ENCODE measurements at places on chromosomes 7 and 10.

GRCh38 chr10:18687195-18687594, 28.0 kb downstream of the ARL5B start:
- no peak for DNase-seq

DNA sequence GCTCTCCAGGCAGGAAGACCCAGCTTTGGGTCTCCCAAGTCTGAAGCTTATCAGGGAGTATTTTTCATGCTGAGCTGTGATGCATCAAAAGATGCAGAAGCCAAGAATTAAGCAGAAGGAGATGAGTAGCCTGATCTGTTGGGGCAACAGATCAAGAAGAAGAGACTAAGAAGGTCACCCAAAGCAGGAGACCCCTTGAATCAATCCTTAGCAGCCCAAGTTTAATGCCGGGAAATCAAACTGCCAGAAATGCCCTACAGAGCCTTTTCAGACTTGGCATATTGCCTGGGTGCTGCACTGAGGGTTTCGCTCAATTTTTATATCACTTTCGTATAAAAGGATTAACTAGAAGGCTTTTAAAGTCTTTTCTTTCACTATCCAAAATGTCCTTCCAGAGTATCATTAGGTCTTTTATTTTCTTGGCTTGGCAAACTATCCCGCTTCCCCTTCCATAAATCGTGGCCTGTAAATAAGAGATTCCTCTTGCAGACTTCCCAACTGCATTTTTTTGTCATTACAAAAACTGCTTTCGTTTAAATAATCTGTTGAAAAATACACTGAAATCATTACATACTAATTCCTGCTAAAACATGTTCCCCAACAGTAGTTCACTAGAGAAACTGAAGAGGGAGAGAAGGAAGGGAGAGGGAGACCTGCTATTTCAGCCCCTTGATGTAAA, 49.0 kb upstream of the STK17A start:
- DNase-seq: no peak

GRCh38 chr10:689121-689451, 382 bp downstream of the DIP2C start:
- no peak for DNase-seq

DNA sequence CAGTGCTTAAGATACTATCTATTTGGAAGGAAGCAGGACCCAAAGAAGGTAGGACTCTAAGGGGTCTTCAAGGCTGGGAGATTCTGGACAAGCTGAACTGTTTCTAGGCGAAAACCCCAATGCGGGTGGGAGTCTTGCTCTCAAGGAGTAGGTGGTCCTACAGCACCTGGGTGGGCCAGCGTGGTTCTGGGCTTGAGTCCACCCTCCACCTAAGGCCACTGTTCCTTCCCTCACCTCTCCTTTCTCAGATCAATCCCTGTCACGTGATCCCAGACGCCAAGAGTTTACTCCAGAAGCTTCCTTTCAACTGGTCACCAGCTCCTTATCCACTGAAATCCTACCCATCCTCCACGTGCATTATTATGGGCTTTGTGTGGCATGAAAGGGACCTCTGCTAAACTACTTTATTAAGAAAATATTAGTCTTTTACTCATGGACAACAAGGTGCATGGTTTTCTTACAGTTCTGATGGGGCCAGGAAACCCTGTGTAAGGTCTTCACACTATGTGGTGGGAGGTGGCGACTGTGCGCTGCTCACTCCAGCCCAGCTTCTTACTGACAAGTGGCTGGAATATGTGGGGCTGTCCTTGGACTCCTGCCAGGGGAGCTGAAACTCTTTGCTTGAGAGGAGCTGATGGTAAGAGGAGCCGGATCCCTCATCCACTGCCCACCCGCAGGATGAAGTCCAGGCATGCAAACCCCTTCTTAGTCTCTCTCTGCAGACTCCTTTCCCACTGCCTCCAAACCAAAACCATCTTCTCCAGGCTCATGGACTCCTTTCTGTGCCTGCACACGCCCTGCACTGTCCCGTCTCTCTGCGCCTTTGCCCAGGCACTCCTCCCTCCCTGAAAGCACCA, 1.6 kb downstream of the ZNF746 start:
- DNase-seq: peak; percentile 25

DNA sequence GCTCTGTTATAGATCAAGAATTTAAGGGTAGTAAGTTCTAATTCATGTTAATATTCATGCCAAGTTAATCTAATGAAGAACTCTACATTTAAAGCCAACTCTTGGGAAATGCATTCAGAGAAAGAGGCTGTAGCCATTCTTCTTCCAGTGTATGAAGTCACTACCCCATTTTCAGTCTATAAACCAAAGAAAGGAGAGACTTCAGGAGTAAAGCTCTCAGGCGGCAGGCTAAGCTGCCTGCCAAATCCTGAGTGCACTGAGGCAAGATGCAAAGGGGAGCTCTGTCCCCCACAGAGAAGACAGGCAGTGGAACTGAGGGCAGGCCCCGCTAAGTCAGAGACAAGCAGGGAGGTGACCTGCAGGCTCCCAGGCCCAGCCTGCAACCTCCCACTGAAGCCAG, 41.5 kb downstream of the SLIT1 start:
- DNase-seq: no peak

- peak; percentile 51 for DNase-seq
Measured at GRCh38 chr7:67019562-67020390, 23.1 kb downstream of the TYW1 start.

DNA sequence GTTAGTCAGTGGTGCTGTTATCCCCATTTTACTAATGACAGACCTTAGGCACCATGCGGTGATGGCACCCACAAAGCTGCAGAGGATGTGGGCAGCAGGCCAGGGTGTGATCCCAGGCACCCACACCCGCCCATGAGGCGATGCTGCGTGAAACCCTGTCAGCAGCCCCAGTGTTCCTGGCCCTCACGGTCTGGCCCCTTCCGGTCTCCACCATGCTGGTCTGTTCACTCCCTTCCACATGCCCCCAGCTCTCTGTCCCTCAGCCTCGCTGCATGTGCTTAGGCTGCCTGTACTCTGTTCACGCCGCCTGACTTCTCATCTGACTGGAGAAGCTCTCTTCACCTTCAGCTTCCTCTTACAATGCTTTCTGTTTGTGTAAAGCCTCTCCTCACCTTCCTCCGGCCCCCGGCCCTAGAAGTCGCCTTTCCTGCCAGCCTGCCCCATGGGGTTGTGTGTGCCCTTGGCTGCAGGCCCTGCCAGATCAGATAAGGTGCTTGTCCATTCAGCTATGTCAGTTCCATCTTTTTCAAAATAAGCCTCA, 17.6 kb upstream of the ORAI2 start:
- DNase-seq: no peak

DNA sequence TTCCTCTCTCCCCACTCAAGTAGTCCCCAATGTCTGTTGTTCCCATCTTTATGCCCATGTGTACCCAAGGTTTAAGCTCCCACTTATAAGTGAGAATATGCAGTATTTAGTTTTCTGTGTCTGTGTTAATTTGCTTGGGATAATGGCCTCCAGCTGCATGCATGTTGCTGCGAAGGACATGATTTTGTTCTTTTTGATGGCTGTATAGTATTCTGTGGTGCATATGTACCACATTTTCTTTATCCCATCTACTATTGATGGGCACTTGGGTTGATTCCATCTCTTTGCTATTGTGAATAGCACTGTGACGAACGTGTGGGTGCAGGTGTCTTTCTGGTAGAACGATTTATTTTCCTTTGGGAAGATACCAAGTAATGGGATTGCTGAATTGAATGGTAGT, 170.2 kb upstream of the AUTS2 start:
- no peak for DNase-seq

DNA sequence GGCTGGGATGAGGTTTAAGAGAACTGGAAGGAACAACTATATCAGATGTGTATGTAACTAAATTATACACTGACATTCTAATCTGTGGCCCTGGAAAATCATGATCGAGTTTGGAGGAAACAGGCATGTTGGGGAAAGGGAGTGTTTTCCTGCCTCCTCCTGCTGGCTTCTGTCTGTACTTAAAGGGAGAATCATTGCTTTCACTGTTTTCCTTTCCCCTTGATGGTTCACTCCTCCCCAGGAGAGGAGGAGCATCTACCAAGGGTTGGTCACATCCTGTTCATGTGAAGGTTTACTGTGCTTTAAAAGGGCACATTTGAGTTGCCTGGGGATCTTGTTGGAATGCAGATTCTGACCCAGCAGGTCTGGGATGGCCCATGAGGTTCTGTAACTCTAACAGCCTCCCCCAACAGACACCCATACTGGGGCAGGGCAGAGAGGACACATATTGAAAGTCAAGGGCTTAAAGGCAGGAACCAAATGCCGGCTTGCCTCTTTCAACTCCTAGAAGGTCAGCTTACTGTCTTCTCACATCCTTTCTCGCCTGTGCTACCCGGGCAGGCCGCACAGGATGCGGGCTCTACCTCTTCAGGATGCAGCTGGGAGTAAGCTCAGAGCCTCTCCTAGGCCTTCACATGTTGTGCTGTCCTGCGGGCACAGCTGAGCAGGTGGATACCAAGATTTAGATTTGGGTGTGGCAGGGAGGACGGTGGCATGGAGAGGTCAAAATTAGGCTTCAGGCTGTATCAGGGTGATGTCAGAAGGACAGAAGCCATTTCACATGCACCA, 694.8 kb downstream of the KCNMA1 start:
- no peak for DNase-seq

- no peak for DNase-seq
Measured at GRCh38 chr10:71010730-71011129, 122.4 kb upstream of the PCBD1 start.

DNA sequence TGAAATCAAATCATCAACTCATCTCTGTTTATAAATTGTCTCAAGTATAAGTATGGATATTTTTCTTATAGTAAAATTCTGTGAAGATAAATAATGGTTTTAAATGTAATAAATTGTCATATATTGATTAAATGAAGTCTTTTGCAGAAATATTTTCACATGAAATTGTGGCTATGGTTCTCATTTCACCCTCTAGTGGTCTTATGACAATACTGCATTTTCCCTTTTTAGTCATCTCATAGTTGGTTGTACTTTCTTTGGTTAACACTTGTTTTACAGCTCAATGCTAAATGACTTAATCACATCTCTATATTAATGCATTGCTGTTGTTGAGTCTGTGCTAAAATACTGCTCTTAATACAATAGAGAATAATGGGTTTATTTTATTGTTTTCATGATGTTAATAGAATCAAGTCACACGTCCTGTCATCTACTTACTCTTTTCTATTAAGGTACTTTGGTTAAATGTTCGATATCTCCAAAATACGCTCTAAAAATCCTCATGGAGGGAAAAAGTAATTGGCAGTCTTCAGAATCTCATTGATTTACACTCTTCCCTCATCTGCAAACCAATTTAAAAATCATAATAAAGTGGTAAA, 38.0 kb upstream of the CACNA2D1 start:
- peak; percentile 40 for DNase-seq

DNA sequence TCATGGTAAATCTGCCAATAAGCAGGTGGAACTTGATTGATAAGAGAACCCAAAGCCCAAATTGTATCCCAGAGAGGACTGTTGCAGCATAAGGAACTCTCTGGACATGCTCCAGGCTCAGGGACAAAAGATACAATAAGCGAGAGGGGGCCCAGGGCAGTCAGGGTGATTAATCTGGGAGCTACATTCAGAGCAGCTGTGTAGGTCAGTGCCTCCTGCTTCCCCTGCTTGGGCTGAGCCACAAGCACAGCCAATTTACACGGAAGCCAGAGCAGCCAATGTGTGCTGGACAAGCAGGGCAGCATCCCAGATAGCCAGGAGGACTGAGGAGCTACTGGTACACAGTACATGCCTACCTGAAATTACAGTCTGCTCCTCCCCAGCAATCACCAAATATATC, 24.2 kb downstream of the MYPN start:
- DNase-seq: no peak

DNA sequence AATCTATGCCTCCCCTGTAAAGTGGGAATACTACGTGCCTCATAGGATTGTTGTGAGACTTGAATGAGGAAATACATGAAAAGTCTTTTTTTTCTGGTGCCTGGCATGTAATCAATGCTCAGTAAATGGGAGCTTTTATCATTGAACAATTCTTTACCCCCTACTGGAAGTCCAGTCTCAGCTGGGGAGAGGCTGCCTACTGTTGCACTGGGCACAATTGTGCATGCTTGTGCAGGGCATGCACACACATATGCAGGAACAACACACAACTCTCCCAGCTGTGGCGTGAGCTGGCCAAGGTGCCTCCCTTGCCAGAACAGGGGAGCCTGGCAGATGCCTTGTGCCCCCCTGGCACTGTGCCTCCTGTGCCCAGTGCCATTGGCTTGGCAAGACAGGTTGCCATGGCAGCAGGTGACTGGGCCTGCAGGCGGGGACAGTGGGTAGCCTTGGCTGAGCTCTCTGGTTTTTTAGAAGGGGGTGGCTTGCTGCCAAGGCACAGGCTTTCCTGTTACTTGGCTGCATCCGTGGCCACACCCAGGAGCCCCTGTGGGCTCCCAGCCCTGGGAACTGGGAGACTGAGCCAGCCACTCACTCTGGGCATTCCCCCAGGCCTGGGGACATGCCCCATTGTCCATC, 16.1 kb upstream of the PALD1 start:
- DNase-seq: peak; percentile 81

GRCh38 chr7:83861-84632, 108.3 kb upstream of the FAM20C start:
- DNase-seq: no peak

GRCh38 chr7:87100326-87100725, 40.9 kb upstream of the ELAPOR2 start:
- DNase-seq: no peak

GRCh38 chr7:142602183-142602582, 147.1 kb upstream of the PRSS1 start:
- no peak for DNase-seq

GRCh38 chr7:79377097-79377496, 76.4 kb downstream of the MAGI2 start:
- no peak for DNase-seq

DNA sequence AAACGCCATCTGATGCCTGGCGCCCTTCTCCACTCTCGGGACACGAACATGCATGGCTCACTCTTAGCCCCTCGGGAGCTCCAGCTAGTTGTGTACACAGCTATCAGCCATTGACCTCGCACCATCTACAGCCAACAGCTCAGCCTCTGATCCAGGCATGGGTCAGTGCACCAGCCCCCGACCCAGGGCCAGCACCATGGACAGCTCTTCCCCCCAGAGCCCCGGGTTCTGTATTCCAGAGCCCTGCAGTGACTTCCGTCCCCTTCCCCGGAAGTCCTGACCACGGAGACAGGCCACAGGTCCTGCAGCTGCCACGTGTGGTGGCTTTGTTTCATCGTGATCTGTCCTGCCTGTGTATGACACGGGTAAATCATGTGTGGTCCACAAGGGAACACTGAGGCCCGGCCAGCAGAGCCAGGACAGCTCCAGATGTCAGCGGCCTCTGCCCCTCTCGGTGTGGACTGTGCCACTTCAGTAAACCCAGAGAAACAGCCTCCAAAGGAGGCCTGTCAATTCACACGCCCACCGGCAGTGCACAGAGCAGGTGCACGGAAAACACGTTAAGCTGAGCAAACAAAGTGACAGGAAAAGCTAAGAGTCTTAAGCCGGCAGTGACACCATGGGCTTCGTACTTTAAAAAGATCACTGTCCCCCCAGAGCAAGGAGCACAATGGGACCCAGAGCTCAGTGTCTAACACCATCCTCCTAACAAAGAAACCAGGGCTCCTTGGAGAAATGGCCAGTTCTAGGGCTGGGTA, 13.0 kb downstream of the STK32C start:
- DNase-seq: peak; percentile 82
